ENCODE measurements at places on chromosomes 5 and 9.

- DNase-seq = peak; percentile 61
These were observed 28.8 kb downstream of the GCNT4 start for GRCh38 chr5:75023368-75024159.

DNA sequence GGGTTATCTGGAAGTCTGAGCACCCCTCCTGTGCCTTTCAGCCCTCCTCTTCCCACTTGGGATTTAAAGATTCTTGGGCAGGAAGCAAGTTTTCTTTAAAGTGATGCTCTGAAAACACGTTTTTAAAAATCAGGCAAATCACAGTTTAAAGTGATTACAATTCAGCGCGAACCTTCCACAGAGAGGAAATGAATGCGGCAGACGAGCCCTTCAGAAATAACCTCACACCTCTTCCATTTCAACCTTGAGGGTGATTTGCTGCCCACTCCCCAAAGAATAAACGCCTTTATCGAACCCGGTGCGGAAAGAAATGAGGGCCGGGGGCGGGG lies 2.3 kb upstream of the EFNA5 start:
- no peak for DNase-seq

- no peak for DNase-seq
These were observed 25.0 kb upstream of the FREM1 start for GRCh38 chr9:14935106-14935751.

- no peak for DNase-seq
These were observed 298.4 kb upstream of the PRDM9 start for GRCh38 chr5:23208959-23209431.
